Hypothalamus (tissue), 51 donors: ENCODE measurements at places on chromosomes 11 and 22.

GRCh38 chr11:110356762-110357671 is 60.6 kb upstream of the RDX start:
- no peak for DNase-seq

DNA sequence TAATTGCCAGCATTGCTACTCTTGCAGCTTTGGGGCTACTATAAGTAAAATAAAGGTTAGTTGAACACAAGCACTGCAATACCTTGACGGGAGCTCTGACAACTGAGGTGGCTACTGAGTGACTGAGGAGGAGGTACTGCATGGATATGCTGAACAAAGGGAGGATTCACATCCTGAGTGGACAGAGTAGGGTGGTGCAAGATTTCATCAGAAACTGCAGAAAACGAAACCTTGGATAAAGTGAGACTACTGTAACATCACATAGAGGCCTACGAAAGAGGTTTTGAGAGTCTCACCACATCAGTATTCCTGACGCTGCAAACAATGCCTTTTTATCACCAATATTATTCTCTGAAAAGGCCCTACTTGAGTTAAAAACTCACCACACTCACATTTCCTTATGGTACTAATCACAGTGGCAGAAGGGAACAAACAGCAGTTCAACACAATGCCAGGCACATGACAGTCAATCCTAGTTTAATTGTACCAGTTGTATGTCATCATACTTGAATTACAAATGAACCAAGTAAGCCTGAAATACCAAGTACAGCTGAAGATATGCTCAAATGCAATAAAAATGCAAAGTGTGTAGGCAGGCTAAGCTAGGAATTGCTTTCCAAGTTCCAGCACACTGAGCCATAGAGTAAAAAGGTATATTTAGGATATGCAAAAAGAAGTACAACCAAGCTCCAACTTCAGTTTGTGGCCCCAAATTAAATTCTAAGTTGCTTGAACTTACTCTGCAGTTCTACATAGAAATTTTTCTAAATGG is 4.0 kb upstream of the GPR83 start:
- DNase-seq, result no peak

DNA sequence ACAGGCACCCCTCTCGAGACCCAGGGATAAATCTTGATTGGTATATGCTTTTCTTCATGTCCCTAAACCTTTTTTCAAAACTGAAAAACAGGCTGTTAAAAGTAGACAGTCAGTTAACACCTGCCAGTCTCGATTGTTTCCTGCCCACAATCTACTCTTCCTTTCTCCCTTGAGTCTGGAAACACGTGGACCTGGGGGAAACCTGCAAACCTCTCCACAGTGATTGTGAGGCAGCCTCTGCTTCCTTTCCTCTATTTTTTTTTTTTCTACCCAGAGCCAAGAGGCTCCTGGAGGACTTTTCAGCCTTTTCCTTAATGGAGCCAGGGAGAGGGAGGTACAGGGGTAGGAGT is 69.4 kb upstream of the CLMP start:
- no peak for DNase-seq

- DNase-seq, result no peak
These were observed 30.7 kb downstream of the SERPINH1 start for GRCh38 chr11:75592715-75593114.

- DNase-seq, result no peak
These were observed 50.4 kb downstream of the DENND5A start for GRCh38 chr11:9214765-9215164.

GRCh38 chr11:69567951-69568808 is 72.8 kb upstream of the CCND1 start:
- no peak for DNase-seq

DNA sequence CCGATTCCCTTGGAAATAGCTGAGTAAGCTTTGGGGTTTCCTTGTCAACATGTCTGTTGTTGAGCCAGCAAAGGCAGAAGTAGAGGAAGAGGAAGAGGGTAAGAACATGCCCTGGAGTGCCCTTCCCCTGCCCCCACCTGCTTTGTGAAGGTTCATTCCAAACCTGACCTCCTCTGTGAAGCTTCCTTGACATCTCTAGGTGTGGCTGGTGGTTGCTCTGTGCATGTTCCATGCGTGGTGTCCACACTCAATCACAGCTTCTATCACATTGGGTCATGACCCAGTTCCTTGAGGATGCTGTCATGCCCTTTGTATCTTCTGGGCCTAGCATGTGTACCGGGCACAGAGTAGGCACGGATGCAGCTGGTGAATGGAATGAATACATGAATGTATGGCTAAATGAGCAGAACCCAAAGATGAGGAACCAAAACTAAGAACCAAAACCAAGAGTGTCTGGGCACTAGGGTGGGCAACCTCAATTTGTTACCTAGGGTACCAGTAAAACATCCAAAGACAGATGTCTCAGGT is 23.7 kb upstream of the FXYD6 start:
- no peak for DNase-seq

GRCh38 chr11:70731271-70732022 is 333.1 kb downstream of the CTTN start:
- no peak for DNase-seq

GRCh38 chr11:121429556-121429955 is 22.6 kb upstream of the SORL1 start:
- no peak for DNase-seq

DNA sequence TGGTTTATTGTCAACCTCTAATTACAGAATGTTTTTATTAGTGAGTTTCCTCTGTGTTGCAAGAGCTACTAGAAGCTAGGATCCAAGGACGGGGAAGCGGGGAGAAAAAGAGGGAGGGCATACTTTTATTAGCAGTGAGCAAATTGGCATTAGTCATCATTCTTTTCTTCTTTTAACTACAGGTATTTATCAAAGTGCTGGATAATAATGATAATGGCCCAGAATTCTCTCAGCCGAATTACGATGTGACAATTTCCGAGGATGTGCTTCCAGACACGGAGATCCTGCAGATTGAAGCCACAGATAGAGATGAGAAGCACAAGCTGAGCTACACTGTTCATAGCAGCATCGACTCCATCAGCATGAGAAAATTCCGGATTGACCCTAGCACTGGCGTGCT is 179.7 kb upstream of the MTNR1B start:
- no peak for DNase-seq

DNA sequence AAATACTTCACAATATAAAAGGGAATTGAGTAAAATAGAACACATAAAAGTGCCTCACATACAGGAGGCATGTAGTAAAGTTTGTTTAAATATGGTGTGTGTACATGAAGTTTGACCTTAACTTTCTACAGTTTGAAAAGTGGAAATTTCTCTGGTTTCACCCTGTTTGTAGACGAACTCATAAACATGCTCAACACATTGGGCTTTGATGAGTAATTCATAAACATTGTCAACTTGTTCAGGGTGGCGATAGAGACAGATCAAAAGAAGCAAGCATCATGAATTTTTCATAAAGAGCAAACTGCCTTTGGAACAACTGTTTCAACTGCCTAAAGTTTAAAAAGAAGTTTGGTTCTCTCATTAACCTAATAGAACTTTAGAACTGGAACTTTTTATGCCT is 9.1 kb downstream of the SLN start:
- DNase-seq, result no peak

- DNase-seq, result no peak
These were observed 25.5 kb upstream of the YPEL1 start for GRCh38 chr22:21761086-21761485.

- DNase-seq, result no peak
These were observed 219.3 kb downstream of the BUD13 start for GRCh38 chr11:116553482-116553881.

DNA sequence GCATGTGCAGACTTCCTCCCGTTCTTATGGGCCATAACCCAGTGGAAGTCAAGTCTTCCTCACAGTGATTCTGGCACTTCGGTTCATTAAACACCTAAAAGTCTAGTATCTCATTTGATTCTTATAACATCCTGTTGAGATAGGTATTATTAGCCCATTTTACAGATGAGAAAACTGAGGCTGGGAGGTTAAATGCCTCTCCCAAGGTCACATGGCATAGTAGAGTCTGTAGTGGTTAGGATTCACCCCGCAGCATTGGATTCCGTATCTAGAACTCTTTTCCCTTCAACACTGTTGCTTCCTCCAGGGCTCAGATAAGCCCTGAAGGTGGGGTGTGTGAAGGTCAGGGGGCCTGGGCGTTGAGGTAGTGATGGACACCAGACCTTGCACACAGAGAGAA is 3.4 kb downstream of the GPHA2 start:
- DNase-seq, result no peak

GRCh38 chr11:69137151-69137844 is 18.4 kb upstream of the SMIM38 start:
- no peak for DNase-seq

DNA sequence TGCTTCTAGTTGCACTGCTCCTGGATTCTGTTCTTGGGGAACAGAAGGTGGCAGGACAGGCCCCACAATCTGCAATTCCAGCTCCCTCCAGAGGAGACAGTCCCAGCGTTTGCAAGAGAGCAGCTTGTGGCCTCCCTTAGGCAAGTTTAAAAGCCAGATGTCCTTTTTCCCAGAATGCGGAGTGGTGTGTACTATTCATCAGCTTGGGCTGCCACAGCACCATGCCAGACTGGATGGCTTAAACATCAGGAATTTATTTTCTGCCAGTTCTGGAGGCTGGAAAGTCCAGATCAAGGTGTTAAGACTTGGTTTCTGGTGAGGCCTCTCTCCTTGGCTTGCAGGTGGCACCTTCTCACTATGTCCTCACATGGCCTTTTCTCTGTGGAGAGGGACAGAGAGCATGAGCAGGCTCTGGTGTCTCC is 11.7 kb downstream of the MIAT start:
- DNase-seq, result no peak

- no peak for DNase-seq
These were observed 29.3 kb downstream of the RPUSD4 start for GRCh38 chr11:126181939-126182730.

DNA sequence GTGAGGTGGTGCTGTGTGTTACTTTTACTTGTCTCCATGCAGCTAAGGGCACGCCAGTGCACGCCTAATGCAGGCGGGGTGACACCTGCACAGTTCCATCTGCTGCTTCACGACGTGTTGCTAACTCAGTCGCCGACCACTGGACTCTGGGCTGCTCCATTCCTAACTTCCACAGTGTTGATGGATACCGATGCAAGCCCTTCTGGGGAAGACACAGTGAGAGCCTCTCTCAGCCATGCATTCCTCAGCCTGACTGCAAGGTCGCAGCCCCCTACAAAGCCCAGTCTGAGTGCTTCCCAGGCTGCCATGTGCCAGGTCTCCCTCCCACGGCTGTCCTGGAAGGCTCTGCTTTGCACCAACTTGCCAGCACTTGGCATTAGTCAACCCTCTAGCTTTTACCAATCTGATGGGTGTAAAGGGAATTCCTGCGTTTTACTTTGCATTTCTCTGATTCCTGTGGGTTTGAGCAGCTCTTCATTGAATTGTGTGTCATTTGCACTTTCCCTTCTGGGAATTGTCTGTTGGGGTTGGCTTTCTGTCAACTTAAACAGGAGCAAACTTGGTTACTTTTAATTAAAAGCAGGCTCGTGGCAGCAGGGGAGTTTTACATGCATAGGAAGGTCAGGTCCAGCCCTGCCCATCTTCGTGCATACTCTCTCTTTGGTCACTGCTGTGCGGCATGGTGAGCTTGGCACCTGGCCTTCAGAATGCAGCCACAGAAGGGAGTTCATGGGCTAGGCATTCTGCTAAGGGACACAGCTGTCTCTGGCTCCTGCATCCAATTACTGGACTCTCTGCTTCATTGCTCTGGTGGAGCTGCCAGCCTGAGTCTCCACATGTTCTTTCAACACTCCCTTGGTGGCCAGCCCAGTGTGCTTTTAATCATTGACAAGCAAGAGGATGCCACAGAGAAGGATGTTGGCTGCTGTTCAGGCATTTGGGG is 34.6 kb upstream of the SHANK2 start:
- peak; percentile 22 for DNase-seq
